ENCODE measurements at places on chromosomes 5 and 9.
A peak's percentile ranks its signal among the peaks of the same experiment; 100 is the strongest.

DNA sequence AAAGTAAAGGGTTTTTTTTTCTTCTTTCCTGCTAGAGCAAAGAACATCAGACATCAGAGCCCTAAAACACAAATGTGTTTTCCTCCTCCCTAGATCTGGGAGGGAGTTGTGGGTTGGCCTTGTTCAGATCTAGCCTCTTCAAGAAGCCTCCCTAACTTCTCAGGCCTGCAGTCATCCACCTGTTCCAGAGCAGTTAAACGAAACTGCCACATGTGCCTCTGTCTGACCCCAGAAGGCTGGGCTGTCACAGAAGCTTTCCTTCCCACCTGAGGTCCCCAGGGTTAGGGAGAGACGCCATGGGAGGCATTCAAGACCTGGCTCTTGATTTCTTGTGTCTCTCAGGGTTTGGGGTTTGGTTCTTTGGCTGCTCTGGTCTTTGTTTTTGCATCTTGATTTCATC is 87.0 kb downstream of the DAB2IP start:
- no peak for DNase-seq

- DNase-seq: no peak
Observed at GRCh38 chr9:36713515-36714490, 141.1 kb downstream of the MELK start.

DNA sequence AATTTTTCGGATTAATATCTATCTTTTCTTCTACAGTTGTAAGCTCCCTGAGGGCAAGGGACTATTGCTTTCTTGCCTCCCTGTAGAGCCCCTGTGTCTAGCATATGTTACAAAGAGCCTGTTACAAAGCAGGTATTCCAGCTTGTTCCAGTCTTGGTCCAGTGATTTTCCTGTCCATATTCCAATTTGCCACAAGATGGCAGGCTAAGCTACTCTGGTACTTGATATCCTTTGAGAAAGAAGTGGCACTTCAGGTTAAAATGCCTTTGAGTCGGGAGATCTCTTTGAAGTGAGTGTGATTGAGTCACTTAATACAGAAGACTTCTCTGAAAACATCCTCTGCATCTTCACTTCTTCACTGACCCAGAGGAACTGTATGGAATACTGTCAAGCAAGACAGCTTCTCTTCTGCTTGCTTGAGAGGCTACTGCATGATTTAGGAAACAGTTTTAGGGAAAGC is 24.5 kb downstream of the CAVIN4 start:
- no peak for DNase-seq

- no peak for DNase-seq
Observed at GRCh38 chr5:96708600-96708999, 46.4 kb downstream of the CAST start.

GRCh38 chr5:176793343-176793699 is 17.0 kb upstream of the UNC5A start:
- no peak for DNase-seq

DNA sequence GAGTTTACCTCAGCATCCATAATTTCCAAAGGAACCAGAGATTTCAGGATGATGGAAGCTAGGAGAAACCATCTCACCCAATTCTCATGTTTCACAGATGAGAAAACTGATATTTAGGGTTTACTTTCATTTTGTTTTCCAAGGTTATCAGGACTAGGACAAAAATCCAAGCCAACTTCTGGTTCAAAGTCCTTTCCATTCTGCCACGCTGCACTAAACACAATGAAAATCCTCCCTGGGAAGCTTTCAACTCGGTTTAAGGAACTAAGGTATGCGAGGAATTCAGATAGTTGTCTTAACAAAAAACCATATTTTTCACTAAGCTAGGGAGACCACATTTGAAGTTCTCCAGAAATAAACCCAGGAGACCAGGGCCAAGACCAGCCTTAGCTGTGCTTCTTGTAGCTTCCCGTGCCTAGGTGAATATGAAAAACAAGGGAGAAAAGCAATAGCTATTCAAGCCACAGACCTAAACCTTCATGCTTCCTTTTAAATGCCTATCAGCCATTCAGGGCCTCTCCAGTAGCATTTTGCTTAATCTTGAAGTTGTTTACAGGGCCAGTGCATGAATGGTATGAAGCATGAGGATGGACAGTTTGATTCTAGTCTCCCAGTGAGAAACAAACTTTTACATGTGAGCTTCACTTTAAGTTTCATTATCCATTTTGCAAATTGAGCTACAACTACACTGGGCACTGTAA is 167.9 kb downstream of the DENND1A start:
- DNase-seq: no peak

DNA sequence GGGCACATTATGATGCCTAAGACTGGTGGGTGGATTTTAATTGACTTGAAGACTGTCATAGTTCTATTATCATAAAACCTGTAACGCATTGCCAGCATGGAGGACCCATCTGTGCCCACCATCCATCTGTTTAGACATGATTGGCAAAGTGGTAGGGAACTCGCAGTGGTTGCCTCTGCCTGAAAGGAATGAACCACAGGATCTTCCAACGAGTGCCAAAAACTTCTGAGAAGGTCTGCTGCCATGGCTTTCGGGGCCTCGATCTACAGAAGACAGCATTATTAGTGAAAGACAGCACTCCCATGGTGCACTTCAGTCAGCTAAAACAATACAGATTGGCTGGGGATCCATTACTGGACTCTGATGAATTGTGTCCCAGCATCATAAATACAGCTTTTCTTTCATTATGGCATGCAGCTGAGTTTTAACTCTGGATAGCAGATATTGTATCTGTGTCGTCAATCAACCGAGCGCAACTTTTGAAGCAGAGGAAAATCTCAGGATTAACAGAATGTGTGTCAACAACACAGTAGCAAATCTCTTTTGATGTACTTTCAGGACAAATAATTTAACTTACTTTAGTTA is 74.3 kb downstream of the ZDHHC21 start:
- no peak for DNase-seq

GRCh38 chr5:78540335-78541085 is 108.1 kb downstream of the LHFPL2 start:
- DNase-seq: no peak

- peak; percentile 29 for DNase-seq
Observed at GRCh38 chr5:38370358-38371100, 112.2 kb downstream of the EGFLAM start.

GRCh38 chr5:173794901-173795416 is 93.2 kb upstream of the CPEB4 start:
- DNase-seq: no peak

DNA sequence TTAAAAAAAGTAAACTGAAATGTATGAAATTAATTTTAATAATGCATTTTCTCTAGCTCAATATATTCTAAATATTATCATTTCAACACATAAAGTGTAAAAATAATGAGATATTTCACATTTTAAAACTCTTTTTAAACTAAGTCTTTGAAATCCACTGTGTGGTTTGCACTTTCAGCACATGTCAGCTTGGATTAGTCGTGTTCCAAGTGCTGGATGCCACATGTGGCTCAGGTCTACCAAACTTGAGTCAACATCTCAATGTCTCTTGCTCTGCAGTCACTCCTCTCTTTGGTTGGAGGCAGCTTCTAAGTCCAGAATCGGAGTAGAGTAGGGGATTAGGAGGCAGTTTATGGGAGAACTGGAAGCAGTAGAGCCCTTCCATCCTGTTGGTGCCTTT is 173.7 kb upstream of the ANKRD55 start:
- no peak for DNase-seq

- no peak for DNase-seq
Observed at GRCh38 chr5:151023651-151024050, 3.3 kb downstream of the GPX3 start.

DNA sequence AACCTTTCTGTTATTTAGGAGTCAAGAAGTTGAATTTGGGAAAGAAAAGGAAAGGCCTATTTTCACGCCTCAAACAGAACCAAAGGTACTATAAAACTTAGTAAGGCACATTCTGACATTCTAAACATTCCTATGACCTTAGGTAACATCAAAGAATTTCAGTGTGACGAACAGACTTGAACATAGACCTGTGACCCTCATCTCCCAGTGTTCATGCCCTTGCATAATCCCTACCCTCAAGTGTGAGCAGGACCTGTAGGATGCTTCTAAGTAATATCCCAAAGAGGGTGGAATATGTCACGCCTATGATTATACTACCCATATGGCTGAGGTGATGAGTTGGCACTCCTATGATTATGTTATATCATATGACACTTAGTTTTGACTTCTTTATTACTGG is 540.9 kb downstream of the KIF4B start:
- no peak for DNase-seq

DNA sequence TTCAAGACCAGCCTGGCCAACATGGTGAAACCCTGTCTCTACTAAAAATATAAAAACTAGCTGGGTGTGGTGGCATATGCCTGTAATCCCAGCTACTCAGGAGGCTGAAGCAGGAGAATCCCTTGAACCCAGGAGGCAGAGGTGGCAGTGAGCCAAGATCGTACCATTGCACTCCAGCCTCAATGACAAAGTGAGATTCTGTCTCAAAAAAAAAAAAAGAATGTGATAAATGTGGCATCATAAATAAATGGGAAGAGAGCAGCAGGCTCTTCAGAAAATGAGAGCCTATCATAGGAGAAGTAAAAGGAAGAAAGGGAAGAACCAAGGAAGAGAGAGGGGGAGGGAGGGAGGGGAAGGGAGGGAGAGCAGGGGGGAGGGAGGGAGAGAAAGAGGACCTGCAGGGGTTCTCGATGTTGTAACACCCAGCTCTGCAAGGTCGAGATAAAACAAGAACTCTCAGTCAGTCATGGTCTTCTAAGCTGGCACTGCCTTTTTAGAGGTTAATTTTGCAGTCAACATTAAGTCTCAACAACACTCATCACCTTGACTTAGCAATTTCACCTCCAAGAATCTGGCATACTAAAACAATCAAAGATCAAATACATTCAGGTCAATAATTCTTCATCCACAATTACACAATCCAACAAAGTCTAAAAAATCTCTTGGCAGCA is 68.7 kb upstream of the SIMC1 start:
- DNase-seq: no peak

GRCh38 chr5:140151144-140152021 is 23.6 kb upstream of the CYSTM1 start:
- no peak for DNase-seq

DNA sequence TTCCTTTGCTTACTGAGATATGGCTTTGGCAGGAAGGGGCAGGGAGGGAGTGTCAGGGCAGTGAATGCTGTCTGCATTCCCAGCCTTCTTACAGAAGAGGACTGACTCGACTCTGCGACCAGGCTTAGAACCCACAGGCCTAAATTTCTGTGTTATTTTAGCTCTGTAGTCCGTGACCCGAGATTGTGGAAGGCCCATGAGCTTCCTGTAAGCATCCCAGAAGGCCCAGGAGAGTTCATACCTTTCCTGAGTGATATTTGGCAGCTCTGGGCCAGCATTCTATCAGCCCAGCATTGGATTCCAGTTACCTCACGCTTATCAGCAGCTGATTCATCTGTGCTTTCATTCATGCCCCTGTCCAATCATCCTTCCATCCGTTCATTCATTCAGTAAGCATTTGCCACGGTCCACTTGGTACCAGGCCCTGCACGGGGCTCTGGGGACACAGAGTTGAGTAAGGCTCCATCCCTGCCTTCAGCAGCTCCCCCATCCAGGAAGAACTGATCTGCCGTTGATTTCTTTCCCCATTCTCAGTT is 28.2 kb upstream of the RPL26L1 start:
- no peak for DNase-seq

- no peak for DNase-seq
Observed at GRCh38 chr5:159826351-159827214, 89.7 kb upstream of the ADRA1B start.

DNA sequence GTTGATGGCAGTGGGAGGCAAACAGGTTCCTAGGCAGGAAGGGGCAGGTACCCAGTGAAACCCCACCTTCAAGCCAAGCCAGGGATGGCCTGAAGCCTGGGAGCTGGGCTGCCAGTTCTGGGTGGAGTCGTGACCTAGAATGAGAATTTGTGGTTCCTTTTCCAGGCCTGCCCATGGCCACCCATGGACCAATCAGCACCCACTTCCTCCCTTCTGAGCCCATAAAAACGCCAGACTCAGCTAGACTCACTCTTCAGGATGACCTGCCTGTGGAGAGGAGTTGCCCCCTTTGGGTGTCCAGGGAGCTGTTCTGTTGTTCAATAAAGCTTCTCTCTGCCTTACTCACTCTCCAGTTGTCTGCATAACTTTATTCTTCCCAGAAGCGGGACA is 144.0 kb upstream of the MRPS30 start:
- no peak for DNase-seq

GRCh38 chr5:36323926-36324781 is 22.5 kb upstream of the RANBP3L start:
- DNase-seq: no peak

DNA sequence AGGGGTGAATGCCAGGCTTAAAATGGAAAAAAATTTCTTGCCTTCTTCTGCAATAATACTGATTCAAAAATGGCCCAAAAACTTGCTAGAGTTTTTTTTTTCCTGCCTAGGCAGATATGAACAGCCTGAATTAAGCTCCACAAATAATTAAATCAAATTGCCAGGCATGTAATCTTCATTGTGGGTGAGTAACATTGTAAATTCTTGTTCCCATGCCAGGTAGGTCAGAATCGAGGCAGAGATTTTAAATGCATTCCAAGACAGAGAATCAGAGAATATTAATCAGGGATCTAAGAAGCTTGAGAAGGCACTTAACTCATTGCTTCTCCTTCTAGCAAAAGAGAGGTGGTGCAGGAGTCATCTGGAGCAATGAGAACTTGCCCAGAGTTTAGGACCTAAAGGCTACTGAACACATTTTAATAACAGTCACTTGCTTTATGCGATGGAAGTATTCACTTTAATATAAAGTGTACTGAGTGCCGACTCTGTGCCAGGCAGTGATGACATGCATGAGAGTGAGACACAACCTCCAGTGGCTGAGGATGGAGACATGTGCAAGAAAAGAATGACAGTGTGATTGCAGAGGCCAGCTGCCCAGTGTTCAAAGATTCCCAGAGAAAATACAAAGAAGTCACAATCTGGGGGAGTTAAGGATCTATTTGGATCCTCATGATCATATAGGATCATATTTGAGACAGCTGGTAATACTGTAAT is 102.3 kb downstream of the APBA1 start:
- DNase-seq: no peak

DNA sequence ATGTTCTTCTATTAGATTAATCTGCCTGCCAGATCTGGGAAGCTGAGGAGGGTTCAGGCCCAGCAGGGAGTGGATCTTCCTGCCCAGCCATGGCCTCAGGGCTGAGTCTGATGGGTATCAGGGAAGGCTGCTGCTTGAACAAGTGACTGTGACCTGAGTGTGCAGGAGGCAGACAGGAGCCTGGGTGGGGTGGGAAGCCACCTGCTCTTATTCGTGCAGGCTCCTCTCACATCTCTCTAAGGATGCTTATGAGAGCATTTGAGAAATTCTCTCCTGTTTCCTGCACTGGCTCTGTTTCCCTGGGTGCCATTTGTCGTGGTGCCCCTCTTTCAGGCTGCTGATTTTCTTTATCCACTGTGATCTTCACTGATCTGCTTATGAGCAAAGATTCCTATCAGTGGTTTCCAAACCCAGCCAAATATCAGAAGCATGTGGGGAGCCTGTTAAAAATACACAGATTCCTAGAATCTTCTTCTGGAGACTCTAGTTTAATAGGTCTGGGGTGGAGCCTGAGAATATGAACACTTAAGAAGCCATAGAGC is 2.1 kb downstream of the RGS3 start:
- no peak for DNase-seq

- no peak for DNase-seq
Observed at GRCh38 chr9:128529191-128529590, 23.2 kb upstream of the SPTAN1 start.

Data from femur (tissue), 1 donor.